ENCODE measurements at places on chromosomes 3 and 15. TPM values are rescaled to one million over a fixed set of nuclear protein-coding genes. Genes with fewer than 3 reads are reported as not detected.
A peak's percentile ranks its signal among the peaks of the same experiment; 100 is the strongest.

DNA sequence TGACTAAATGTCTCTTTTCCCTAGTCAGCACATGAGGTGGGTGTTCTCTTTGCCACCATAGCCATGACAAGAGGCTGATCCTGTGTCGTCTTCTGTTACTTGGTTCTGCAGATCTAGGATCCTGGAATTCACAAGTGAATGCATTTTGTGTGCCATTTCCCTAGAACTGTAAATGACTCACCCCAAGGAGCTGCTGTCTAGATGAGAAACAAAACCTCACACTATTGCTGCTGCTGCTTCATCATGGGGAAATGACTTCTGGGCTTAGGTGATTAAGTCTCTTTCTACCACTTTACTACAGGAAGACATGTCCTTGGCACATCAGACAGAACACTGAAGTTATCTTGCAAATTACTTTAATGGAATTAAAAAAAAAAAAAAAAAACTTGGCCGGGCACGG, 54.9 kb downstream of the SLCO3A1 start:
- no peak for DNase-seq

GRCh38 chr3:53035825-53036619, 9.9 kb downstream of the SFMBT1 start:
- no peak for DNase-seq

DNA sequence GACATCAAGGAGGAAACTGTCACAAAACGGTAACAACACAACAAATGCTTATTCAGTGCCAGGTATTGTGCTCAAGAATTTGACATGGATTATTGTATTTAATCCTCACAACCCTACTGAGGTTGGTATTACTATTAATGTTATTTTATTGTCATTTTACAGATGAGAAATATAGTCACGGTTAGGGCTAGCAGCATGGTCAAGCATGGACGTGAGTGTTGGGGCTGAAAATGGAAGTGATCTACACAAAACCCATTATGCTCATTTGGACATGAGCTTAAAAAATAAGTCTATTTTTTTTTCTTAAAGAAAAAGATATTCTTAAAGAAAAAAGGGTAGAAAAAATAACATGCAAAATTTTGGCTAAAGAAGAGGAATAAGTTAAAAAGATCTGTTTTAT, 141.3 kb upstream of the SOX2 start:
- DNase-seq, result no peak

DNA sequence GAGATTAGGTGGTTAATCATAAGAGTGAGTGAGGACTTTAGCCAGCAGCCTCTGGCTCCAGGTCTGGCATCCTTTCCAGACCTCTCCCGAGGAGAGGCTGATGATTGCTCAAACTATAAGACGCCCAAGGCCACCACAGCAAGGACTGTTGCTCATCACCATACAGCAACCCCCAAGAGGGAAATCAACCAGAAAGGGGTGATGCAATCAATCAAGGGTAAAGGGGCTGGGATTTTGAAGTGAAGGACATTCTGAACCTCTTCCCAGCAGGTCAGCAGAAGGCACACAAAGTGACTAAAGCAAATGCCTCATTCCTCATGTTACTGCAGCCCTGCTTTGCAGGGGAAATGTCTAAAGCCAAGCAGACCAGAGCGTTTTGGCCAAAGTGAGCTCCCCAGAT, 247.3 kb upstream of the IGF1R start:
- DNase-seq, result no peak

DNA sequence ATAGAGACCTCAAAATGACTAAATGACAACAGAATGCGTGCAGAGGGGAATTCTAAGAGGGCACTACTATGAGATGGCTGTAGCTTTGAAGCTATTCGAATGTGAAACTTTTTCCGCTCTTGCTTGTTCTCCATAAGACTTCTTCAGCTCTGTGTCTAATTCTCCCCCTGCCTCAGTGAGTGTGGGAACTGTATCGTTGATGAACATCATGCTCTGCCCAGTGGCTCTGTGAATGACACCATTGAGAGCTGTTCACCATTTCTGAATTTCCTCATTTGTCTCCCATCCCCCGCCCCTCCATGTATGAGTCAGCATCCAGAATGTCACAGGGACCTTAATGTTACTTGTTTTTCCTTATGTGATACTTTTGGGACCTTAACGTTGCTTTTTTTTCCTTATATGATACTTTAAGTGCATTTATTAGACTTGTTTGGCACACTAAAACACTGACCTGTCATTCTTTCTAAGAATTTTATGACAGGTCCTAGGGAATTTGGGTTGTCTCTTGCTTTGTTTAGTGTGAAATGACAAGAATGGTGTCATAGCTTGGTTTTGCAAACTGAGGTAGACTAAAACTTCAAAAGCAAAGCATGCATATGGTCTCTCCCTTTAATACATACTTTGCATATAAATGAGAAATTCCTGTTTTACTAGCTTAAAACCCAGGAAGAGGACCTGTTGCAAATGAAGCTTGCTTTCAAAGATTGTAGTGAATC, 99.6 kb downstream of the FNDC3B start:
- DNase-seq, result no peak

DNA sequence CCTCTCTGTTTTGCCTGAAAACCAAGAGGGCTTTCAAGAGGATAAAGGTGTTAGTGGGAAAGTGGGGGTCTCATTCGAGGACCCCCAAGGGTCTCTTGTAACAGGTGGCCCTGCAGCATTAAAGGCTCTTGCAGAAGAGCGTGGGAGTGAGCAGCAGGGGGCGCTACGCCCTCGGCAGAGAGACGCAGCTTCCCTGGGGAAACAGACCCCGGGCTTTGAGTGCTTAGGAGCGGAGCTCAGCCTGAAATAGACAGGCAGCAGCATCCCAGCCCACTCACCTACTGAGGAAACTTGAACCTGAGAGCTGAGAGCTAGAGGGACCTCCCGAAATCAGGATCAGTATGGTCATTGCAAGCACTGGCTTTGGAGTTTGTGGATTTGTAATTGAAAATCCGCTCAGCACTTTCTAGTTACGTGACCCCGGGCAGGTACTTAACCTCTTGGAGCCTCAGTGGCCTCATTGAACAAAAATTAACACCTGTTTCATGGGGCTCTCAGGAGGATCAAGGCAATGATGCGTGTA, 25.7 kb downstream of the RPLP1 start:
- DNase-seq, result no peak

- DNase-seq, result no peak
Observed at GRCh38 chr3:184008161-184008560, 9.5 kb downstream of the ABCC5 start.

DNA sequence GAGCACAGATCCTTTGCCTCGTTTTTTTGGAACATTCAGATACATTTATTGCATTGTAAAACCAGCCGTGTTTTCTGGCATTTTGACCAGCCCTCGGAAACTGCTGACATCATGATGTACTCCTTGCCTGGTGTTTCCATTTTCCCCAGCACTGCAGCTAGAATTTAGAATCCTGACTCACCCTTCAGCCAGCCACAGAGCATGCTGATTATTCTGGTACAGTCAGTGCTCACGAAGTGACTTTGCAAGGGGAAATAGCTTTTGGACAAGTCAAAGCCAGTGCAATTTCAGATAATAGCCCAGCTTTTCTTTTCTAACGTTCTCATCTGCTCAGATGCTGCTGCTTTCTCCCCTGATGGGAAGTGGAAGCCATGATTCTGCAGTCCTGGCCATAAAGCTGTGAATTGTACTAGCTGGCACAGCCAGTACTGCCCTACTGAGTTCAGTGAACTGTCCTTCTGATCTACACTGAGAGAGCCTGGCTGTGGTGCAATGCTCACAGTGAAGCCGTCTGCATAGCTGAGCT, 12.1 kb upstream of the CNBP start:
- peak; percentile 79 for DNase-seq

GRCh38 chr3:122754929-122755328, 38.7 kb downstream of the HSPBAP1 start:
- DNase-seq, result no peak

DNA sequence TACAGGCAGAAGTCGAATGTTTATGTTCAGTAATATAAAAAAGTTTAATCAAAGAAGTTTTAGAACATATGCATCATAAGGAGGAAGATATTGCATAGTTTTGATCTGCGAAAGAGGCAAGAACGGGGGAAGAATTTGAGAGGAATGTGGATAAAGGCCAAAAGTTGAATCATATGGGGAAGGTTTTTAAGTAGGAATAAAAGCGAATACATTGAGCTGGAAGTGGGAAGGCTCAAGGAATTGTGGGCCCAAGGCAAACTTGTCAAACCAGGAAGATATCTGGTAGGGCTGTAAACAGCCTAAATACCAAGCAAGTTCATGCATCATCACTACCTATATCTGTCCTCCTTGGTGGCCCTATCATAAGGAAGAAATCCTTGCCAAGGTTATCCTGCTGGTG, 186.9 kb downstream of the MAGI1 start:
- no peak for DNase-seq

GRCh38 chr15:29822684-29823459, 604 bp upstream of the TJP1 start:
- DNase-seq, result peak; percentile 82

DNA sequence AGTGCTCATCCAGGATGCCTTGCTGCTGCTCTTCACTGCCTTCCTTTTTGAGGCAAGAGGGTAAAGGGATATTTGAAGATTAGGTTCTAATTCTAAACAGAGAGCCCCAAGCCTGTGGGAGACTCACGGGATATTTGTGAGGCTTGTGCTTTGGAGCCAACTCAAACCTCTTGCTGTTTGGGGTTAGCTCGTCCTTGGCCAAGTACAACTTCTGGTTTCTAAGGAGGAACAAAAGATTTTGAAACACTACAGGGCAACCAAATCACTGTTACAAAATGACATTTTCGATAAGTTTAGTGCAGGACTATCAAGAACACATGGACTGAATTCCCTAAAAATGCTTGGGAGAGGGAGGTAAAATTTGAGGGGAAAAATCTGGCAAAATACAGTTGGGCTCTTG, 190.2 kb downstream of the RORA start:
- DNase-seq, result no peak

C2CD4A gene
- total RNA-seq, result 0.19 TPM

TEX264 gene
- 18.2 TPM for total RNA-seq

LRRK1 gene
- total RNA-seq, result 20.0 TPM

TRIM71 gene
- total RNA-seq, result not detected

VIPR1 gene
- 3.2 TPM for total RNA-seq

COX17 gene
- total RNA-seq, result 47.3 TPM

ATG7 gene
- total RNA-seq, result 46.1 TPM

DNAH12 gene
- 0.10 TPM for total RNA-seq
